ENCODE measurements at places on chromosomes 7 and 10.

GRCh38 chr10:5611899-5612680, 54.3 kb downstream of the ASB13 start:
- DNase-seq = no peak

DNA sequence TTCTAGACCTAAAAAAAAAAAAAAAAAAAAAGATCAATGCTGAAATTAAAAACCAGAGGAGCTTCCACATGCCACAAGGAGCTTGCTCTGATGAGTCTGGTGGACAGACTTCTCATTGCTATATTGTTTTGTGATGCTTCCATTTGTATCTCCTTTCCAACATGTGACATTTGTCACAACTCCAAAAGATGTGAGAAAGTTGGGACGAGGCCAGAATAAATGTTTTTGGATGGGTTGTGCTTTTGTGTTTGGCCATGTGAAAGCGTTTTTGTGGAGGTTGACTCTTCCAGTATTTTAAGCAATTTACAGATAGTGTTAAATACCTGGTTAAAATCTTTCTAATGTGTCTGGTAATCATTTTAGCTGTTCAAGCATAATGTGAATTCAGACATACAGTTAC, 280.1 kb downstream of the SKAP2 start:
- DNase-seq = no peak

DNA sequence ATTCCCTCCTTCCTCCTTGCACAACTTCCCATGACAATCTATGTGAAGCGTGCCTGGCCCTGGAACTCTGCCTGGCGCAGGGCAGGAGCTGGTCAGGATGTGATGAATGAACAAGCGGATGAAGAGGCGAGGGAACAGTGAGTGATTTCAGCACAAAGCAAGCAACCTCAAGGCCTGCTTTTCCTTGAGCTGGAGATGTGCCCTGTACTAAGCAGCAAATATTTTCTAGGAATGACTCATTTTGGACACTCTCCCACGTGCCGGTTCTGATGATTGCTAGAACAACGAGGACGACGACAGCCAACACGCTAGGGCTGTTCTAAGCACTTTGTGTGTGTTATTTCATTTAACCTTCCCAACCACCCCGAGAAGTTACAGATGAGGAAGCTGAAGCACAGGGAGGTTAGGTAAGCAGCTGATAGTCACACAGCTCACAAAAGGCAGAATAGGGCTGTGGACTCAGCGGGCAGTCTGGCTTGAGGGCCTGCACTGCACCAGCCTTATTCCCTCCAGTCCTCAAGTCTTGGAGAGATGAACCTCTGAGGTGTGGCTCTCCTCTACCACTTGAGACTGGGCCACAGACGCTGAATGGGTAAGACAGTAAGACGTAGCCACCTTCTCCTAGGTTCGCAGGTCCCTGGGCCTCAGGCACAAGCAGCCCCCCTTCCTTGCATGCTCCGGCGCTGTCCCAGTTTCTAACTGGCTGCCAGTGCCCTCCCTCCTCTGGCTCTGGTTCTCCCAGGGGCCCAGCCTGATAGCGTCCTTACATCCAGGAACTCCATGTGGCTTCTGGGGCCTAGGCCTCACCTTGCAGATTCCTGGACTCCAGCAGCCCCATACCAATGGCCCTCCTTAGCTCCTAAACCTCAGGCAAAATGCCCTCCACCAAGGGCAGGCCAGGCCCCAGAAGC, 59.0 kb downstream of the YKT6 start:
- no peak for DNase-seq

GRCh38 chr10:118207470-118208007, 134.6 kb downstream of the FAM204A start:
- DNase-seq = no peak

GRCh38 chr10:27884185-27884641, 114.7 kb downstream of the ODAD2 start:
- no peak for DNase-seq

GRCh38 chr10:77416311-77417135, 221.1 kb downstream of the KCNMA1 start:
- no peak for DNase-seq

GRCh38 chr7:14841869-14842268, 60.7 kb downstream of the DGKB start:
- no peak for DNase-seq

DNA sequence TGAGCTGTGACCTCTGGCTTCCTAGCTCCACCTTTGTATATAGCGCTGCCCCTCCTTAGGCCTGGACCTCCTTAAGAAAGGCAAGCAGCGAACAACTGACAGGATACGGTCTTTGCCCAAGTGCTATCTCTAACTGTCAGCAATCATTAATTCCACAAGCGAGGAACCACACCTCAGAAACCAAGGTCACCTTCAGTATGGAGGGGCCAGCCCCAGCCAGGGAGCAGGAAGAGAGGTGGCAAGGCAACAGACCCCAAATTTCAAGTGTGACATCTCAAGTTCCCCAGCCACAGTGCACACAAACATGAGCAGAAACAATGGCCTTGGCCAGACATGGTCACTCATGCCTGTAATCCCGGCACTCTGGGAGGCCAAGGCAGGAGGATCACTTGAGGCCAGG, 4.8 kb upstream of the AOC1 start:
- DNase-seq = no peak

Data from activated naive CD4-positive, alpha-beta T cell treated with Interleukin-2 at 50 U/mL for 16 hours (primary cell).